ENCODE measurements at places on chromosomes 13 and 19. TPM values are rescaled to one million over a fixed set of nuclear protein-coding genes. Genes with fewer than 3 reads are reported as not detected.

The LIM2 gene
- not detected for total RNA-seq

GRCh38 chr13:64278493-64278892 is 2862.8 kb upstream of the PCDH20 start:
- no peak for DNase-seq
- no peak overlapping the region for H3K4me3 ChIP-seq
- H3K4me1 ChIP-seq = peaks cover 15% of the 10 kb centered on the region

DNA sequence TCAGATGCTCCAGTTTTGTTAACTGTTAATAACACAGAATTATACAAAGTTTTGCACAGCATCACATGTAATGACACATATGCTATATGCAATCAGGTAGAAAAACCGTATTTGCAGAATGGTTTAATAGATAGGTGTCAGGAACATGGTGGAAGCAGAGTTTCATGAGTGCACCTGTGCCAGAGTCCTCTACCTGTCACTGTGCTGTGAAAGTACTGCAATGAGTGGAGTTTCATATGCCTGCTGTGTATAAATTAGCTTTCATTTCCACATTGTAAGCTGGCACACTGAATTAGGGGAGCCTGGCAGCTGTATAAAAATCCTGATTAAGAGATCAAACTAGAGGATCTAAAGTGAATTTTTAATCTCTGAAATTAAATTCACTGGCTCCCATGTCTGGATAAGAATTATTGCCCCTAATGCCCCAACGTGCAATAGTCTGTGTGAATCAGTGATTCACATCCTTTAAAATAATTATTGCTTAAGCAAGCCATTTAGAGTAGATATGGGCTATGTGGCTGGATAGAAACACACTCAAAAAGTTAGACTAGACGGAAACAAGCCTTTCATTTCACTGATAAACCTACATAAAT is 8.5 kb upstream of the EEF1AKMT1 start:
- no peak overlapping the region for H3K27ac ChIP-seq
- no peaks in the 10 kb centered on the region for H3K4me1 ChIP-seq
- H3K27me3 ChIP-seq = no peaks in the 10 kb centered on the region
- peaks cover 29% of the 10 kb centered on the region for H3K36me3 ChIP-seq
- no peak for DNase-seq

- H3K27me3 ChIP-seq = no peaks in the 10 kb centered on the region
- peaks cover 26% of the 10 kb centered on the region for H3K36me3 ChIP-seq
- H3K4me1 ChIP-seq = peaks cover 8% of the 10 kb centered on the region
- no peak for DNase-seq
These were observed 5.4 kb upstream of the ZNF765 start for GRCh38 chr19:53389571-53389970.

- H3K4me1 ChIP-seq = peaks cover 4% of the 10 kb centered on the region
- H3K4me3 ChIP-seq = no peak overlapping the region
- no peak overlapping the region for H3K27ac ChIP-seq
- peaks cover 20% of the 10 kb centered on the region for H3K27me3 ChIP-seq
These were observed 3.9 kb upstream of the NCAN start for GRCh38 chr19:19207637-19208572.

- H3K27ac ChIP-seq = no peak overlapping the region
- no peak overlapping the region for H3K4me3 ChIP-seq
- H3K36me3 ChIP-seq = peaks cover 6% of the 10 kb centered on the region
- no peaks in the 10 kb centered on the region for H3K27me3 ChIP-seq
- H3K4me1 ChIP-seq = peaks cover 10% of the 10 kb centered on the region
These were observed 503.0 kb downstream of the DCT start for GRCh38 chr13:93976528-93976927.

- no peaks in the 10 kb centered on the region for H3K4me1 ChIP-seq
- DNase-seq = no peak
- H3K27ac ChIP-seq = no peak overlapping the region
- H3K36me3 ChIP-seq = peaks cover 26% of the 10 kb centered on the region
- no peaks in the 10 kb centered on the region for H3K27me3 ChIP-seq
These were observed 19.1 kb downstream of the ZNF575 start for GRCh38 chr19:43552198-43552450.

- no peak overlapping the region for H3K27ac ChIP-seq
- peaks cover 68% of the 10 kb centered on the region for H3K36me3 ChIP-seq
- DNase-seq = no peak
- peaks cover 6% of the 10 kb centered on the region for H3K4me1 ChIP-seq
These were observed 18.1 kb downstream of the ESD start for GRCh38 chr13:46778890-46779289.

DNA sequence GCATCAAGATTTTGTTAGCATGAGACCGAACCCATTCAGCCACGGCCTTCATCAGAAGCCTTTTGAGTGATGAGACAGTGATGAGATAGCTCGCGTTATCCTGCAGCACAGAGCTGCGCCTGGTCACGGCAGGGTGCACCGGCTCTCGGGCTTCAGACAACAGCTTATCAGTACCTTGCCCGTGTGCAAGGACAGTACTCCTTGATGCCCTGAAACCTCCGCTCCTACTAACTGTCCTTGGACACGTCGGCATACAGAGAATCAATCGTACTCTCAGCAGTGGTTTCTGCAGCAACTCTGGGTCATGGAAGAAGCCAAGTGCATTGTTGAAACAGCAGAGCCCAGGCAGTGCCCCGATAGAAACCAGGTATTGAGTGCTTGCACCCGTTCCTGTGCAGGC is 40.7 kb downstream of the IRS2 start:
- H3K4me3 ChIP-seq = no peak overlapping the region
- peaks cover 2% of the 10 kb centered on the region for H3K36me3 ChIP-seq
- H3K4me1 ChIP-seq = peaks cover 15% of the 10 kb centered on the region
- peak; percentile 44 for DNase-seq
- no peak overlapping the region for H3K27ac ChIP-seq

The LHB gene
- not detected for total RNA-seq

The CYP4F8 gene
- not detected for total RNA-seq

DNA sequence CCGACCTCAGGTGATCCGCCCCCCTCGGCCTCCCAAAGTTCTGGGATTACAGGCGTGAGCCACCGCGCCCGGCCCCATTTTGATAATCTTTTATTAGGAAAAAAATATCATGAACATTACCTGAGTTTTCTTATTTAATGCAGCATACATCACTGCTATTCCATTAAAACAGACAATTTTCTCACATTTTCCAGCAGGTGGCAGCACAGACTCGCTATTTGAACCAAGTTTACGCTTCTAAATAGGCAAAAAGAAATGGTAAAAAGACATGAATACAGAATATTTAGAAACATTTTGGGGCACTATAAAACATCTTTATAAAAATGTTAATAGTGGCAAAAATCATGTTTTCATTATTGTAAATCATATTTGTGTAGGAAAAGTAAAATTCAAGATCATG is 903.1 kb downstream of the SLITRK6 start:
- H3K27ac ChIP-seq = no peak overlapping the region
- H3K27me3 ChIP-seq = no peaks in the 10 kb centered on the region
- no peak for DNase-seq
- H3K4me3 ChIP-seq = no peak overlapping the region

GRCh38 chr19:23802290-23802689 is 43.6 kb upstream of the ZNF681 start:
- no peak overlapping the region for H3K27ac ChIP-seq
- no peaks in the 10 kb centered on the region for H3K4me1 ChIP-seq
- no peak overlapping the region for H3K4me3 ChIP-seq
- no peaks in the 10 kb centered on the region for H3K36me3 ChIP-seq

DNA sequence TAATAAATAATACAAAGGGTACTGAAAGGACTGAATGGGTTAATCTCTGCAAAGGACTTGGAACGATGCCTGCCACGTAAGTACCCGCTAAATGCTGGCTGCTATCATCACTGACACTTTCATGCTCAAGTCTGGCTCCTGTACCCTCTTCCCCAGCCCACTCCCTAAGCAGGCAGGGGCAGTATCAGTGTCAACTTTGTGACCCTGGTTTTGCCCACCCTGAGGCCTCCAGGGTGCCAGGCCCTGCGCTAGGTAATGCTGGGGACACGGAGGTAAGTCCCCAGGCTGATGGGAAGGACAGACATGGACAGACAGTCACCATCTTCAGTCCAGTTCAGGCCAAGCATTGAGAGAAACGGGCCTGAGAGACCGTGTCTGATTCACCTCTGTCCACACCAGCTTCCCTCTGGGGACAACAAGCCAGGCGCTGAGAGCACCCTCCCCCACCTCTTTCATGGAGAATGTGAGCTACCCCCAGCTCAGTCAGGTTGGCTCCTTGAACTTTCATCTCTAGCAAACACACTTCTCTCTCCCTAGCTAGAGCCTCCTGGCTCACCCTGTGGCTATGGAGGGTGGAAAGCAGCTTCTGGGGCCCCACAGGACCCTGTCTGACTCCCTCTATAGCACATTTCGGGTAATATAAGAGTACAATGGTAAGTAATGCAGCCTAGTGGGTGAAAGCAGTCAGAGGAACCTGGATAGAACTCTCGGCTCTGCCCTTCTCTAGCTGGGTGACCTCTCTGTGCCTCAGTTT is 800 bp downstream of the ETFB start:
- peak overlapping the region; percentile 97 for H3K27ac ChIP-seq
- no peaks in the 10 kb centered on the region for H3K27me3 ChIP-seq
- DNase-seq = no peak
- no peaks in the 10 kb centered on the region for H3K36me3 ChIP-seq
- H3K4me3 ChIP-seq = peak overlapping the region; percentile 89
- peaks cover 41% of the 10 kb centered on the region for H3K4me1 ChIP-seq

The F10 gene
- total RNA-seq = 1.8 TPM

- H3K4me1 ChIP-seq = peaks cover 10% of the 10 kb centered on the region
- DNase-seq = peak; percentile 78
- H3K36me3 ChIP-seq = no peaks in the 10 kb centered on the region
- H3K4me3 ChIP-seq = no peak overlapping the region
- H3K27me3 ChIP-seq = peaks cover 2% of the 10 kb centered on the region
- no peak overlapping the region for H3K27ac ChIP-seq
These were observed 66.3 kb downstream of the KCTD15 start for GRCh38 chr19:33862981-33863380.

The NEK5 gene
- not detected for total RNA-seq

DNA sequence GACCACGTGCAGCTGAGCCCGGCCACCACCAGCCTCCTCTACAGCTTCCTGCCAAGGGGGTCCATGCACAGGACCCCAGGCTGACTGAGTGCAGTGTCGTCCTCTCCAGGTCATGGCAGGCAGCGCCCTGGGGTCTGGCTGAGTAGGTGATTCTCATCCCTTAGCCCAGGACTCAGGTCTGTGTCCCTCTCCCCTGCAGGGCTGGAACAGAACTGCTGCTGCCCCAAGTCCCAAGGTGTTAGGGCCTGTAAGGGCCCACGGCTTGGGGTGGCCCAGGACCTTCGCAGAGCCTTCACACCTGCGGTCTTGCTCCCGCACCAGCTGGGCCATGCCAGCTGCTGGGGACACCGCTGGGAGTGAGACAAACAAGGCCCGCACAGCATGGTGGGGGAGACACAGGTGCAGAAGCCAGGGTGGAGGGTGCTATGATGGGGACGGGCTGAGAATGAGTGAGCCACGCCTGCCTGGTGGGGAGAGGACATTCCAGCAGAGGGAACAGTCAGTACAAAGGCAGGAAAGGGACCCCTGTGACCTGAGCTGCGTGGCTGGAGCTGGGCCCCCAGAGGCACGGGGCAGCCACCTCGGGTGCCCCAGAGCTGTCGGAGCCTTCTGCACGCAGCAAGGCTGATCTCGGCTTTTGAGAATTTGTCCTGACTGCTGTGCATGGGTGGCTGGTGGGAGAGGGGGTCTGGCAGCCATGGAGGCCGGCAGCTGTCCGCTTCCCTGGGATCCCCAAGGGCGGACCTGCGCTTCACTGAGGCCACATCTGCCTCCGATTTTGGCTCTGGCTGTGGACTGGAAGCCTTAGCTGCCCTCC is 11.9 kb downstream of the PLEKHF1 start:
- H3K4me3 ChIP-seq = no peak overlapping the region
- peaks cover 20% of the 10 kb centered on the region for H3K36me3 ChIP-seq
- DNase-seq = no peak
- peaks cover 31% of the 10 kb centered on the region for H3K4me1 ChIP-seq
- no peaks in the 10 kb centered on the region for H3K27me3 ChIP-seq

GRCh38 chr19:52941941-52942385 is 18.7 kb upstream of the ZNF888 start:
- peak overlapping the region; percentile 93 for H3K27ac ChIP-seq

- H3K27me3 ChIP-seq = no peaks in the 10 kb centered on the region
- peak overlapping the region; percentile 72 for H3K4me3 ChIP-seq
- H3K36me3 ChIP-seq = peaks cover 21% of the 10 kb centered on the region
- DNase-seq = peak; percentile 99
- peaks cover 84% of the 10 kb centered on the region for H3K4me1 ChIP-seq
These were observed 8.2 kb upstream of the CIRBP start for GRCh38 chr19:1260749-1261537.

The KLHL26 gene
- total RNA-seq = 12.4 TPM

DNA sequence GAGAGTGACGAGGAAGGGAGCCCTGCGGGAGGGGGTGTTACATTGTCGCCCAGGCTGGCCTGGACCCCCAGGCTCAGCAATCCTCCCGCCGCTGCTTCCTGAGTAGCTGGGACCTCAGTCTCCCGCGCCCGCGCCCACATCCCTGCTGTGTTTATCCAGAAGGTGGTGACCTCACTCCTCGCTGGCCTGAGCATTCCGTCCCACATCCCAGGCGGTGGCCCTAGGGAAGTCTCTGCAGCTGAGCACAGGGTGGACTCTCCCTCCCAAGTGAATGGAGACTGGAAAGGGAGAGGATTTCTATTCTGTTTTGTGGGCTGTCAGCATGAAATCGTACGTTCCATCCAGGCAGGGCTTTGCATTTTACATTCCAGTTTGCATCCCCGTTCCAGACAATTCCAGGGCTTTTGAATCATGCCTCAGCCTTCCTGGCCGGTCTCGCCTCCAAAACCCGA is 401 bp upstream of the ZNF765 start:
- DNase-seq = no peak
- peak overlapping the region; percentile 92 for H3K27ac ChIP-seq
- no peaks in the 10 kb centered on the region for H3K27me3 ChIP-seq

- H3K4me3 ChIP-seq = no peak overlapping the region
- no peaks in the 10 kb centered on the region for H3K27me3 ChIP-seq
- H3K36me3 ChIP-seq = peaks cover 2% of the 10 kb centered on the region
These were observed 49.1 kb upstream of the EHD2 start for GRCh38 chr19:47663911-47664771.

DNA sequence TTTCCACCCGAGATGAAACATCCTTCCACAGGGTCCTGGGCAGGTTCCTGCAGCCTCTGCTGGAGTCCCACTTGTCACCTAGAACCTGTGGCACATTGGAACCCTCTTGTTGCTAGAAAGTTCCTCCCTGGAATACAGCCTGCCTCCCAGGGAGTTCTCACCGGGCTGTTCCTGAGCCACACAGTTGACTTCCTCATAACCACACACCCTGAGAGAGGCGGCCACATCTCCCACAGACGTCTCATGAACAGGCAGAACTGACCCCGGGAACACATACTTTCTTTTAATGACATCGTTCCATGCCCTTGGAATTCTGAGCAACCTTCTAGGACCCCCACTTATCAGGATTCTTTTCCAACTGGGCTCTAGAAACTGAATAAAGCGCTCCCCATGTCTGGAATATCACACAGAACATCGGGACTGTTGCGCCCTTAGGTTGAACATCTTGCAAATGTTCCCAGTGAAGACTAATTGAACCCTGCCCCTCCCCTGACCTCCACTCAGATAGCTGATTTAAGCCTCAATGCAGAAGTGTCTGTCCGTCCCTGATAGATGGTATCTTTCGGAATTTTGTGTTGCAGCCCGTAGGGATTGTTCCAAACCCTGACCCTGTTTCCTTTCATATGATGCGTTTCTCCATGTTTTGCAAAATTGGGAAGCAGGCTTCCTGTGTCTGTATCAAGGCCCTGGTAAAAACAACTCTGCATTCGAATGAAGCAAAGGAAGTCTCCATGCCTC is 91.1 kb downstream of the RAB20 start:
- no peak for DNase-seq
- H3K27ac ChIP-seq = no peak overlapping the region
- H3K4me3 ChIP-seq = no peak overlapping the region
- H3K36me3 ChIP-seq = peaks cover 62% of the 10 kb centered on the region

Measured in osteocyte (in vitro differentiated cells).